ENCODE measurements at places on chromosomes 6 and 20.

DNA sequence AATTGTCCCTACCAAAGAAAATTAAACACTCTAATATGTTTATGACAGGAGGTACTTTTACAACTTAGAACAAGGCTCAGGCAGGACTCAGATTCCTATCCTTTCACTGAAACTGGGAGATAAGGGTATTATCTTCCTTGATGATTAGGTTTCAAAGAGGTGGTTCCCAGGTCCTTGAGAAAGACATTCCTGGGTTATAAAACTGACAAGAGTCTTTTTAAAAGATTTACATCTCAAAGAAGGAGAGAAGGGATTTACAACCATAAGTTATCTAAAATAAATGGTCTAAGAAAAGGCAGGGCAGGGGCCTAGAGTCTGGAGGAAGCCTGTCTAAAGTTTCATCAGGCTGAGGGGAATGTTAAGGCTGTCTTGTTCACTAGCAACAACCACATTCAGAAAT is 1492.5 kb downstream of the HACE1 start:
- no peak for DNase-seq

DNA sequence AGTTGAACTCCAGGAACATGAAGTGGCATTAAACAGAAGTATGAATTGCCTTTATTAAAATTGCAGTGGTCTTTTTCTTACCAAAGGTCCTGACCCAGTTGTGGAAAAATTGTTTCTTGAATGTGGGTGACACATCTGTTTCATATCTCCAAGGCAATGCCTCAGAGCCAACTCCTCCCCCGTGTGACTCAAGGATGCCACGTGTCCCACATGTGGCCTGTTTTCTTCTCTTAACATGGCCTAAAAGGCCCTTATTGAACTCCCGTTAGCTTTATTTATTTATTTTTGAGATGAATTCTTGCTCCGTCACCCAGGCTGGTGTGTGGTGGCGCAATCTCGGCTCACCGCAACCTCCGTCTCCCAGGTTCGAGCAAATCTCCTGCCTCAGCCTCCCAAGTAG is 128.4 kb upstream of the ESR1 start:
- no peak for DNase-seq

DNA sequence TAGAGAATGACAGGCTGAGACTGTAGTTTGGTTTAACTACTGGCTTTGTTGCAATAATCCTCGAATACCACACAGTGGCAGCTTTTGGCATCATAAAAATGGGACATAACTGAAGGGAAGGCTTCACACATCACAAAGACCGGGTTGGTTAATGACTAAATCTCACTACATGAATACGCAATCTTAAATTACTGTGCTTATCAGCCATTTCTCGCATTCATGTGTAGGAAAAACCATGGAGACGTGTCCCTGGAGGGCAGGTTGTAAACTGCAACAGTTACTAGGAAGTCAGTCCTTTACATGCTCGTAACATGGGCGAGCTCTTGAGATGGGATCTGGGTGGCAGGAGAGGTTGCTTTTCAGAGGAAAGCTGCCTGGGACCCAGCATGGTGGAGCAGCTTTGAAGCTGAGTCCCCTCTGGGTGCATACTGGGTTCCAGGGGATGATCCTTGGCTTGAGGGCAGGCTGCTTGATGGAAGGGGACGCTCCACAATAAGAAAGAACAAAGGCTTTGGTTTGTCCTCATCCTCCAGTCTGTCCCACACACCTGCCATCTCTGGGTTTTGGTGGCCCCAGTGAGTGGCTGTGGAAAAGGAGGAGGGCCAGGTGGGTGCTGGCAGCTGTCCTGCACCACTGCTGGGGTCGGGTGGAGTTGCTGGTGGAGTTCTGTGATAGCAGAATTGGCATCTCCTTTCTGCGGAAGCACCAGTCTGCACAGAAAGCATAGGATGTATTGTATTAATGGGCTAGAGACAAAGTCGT is 2.1 kb downstream of the RPS21 start:
- DNase-seq: no peak

DNA sequence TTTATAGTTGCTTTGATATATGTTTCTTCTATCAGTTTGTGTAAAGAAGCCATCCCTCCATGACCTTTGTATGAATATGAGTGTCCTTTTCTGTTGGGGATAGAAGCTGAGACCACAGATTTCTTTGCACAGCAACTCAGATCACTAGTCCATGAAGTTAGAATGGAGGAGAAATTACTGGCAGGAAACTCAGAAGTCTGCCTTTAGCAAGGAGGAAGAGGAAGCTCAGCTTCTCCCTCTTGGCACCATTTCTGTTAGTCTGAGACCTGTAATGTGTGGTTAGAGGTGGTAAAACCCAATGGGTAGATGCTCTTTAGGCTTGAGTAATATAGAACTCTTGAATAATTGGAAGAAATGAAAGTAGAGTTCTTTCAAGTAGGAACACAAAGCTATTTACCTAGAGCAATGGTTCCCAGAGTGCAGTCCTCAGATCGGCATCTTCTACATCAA is 995.3 kb upstream of the FLRT3 start:
- no peak for DNase-seq

DNA sequence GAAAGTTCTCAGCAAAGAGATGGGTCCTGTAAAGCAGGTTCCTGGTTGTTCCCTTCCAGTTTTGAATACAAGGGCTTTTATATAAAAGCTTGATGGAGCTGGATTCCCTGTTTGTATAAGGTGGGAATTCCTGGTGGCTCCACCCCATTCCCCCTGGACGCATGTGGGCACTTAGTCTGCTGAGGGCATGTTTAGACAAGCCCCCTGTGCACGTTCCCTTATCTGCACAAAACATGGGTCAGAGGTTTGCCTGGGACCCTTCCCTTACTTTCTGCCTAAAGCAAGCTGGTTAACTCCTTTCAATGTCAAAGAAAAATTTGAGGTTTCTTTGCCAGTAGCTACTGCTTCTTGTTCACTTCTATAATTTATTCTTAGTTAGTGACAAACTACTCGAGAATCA is 181.1 kb downstream of the BCKDHB start:
- no peak for DNase-seq

GRCh38 chr6:167164261-167164660 is 6.5 kb upstream of the GPR31 start:
- no peak for DNase-seq

GRCh38 chr6:85579581-85579980 is 14.1 kb downstream of the SNX14 start:
- no peak for DNase-seq

All from activated CD8-positive, alpha-beta memory T cell treated with anti-CD3 and anti-CD28 coated beads for 4 hours (primary cell).